Mucosa of gallbladder (tissue), 1 donor: ENCODE measurements at places on chromosomes 12 and 14. TPM values are rescaled to one million over a fixed set of nuclear protein-coding genes. Genes with fewer than 3 reads are reported as not detected.
A peak's percentile ranks its signal among the peaks of the same experiment; 100 is the strongest.

- DNase-seq, result no peak
These were observed 53.9 kb downstream of the DNAH10 start for GRCh38 chr12:123815968-123816367.

DNA sequence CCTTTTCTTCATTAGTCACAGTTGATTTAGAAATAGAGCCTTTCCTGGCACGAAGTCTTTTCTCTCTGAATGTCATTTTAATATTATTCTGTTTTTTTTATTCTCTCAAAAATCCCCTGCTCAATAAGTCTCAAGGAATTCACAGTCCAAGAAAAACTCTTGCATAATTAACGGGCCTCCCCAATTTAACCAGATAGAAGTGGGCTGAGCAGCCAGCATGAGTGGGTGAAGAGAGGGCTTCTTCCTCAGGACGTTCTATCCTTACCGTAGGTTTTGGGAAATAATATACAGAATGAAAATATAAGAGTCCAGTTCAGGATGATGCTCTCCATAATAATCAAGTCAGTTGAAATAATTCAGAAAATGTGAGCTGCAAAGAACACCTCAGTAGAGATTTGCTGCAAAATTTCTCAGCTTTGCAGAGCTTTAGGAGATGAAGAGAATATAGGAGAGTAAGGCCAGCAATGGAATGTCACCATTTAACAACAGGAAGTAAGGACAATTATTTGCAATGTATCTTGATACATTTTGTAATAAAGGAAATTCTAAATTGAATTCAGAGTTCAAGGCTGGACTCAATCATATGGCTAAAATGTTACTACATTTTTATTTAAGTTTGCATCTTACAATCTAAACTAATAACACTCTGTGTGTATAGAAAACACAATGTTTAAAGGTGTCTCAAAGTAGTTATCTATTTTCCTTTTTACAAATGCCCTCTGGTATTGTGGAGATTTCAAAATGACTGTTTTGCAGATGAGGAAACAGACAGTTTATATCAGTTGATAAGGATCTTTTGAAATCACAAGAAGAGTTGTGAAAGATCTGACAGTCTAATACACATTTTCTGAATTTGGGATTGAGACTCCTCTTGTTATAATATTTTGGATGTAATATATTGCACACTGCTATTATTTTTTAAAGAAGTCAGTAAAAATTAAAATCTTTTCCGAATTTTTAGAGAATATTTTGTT, 1724.1 kb upstream of the SEL1L start:
- no peak for DNase-seq

- DNase-seq, result no peak
These were observed 4.1 kb downstream of the CLEC2B start for GRCh38 chr12:9864913-9865675.

DNA sequence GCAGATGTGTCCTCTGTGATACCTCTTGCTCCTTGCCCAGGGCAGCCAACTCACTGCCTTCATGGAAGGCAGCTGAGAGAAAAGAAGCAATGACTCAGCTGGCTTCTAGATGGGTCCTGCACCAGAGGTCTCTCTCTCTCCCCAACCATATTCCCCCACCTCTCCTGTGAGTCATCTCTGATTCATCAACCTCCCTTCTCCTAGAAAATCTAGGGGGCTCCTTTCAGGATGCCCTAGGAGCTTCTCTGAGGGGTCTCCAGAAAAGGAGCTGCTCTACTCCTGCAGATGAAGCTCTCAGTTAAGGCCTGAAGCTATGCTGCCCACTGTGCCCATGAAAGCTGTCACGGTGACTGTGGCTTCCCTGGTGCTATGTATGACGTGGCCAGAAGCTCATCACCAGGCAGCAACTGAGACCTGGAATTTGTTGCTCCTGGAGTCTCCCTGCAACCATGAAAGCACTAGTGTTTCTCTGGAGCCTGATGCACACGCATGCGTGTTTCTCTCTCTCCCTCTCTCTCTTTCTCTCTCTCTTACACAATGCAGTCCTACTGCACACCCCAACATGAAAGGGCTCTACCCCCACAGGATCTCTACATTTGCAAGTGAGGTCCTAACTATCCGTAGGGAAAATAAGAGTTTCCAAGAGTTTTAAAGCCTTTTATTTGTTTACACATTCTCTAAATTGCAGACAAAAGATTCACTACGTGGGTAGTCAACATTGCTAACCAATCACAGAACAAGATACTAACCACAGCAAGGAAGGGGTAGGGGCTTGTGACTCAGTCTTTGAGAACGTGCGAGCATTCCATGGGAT, 285.3 kb downstream of the DPF3 start:
- peak; percentile 9 for DNase-seq

GRCh38 chr14:54975856-54976255, 51.0 kb downstream of the WDHD1 start:
- DNase-seq, result no peak

- no peak for DNase-seq
These were observed 94.2 kb upstream of the CLEC14A start for GRCh38 chr14:38350102-38350501.

GRCh38 chr14:91835920-91836843, 31.2 kb downstream of the TC2N start:
- DNase-seq, result peak; percentile 84

GRCh38 chr12:121580959-121581685, at the start of gene KDM2B:
KDM2B (minus strand) TSS chr12:121581023; CDS start chr12:121580911, 112 bp downstream.
- DNase-seq, result peak; percentile 43

- DNase-seq, result no peak
These were observed 33.6 kb downstream of the PRORP start for GRCh38 chr14:35155962-35156361.

The SLC6A15 gene
- 0.12 TPM for total RNA-seq
